Stimulated activated CD4-positive, alpha-beta T cell treated with anti-CD3 and anti-CD28 coated beads, Interleukin-15, amount 100 ng/mL, for 1 hour (primary cell): ENCODE measurements at places on chromosomes 13 and 19.

- DNase-seq: no peak
These were observed 138.2 kb downstream of the KCNRG start for GRCh38 chr13:50153401-50153800.

DNA sequence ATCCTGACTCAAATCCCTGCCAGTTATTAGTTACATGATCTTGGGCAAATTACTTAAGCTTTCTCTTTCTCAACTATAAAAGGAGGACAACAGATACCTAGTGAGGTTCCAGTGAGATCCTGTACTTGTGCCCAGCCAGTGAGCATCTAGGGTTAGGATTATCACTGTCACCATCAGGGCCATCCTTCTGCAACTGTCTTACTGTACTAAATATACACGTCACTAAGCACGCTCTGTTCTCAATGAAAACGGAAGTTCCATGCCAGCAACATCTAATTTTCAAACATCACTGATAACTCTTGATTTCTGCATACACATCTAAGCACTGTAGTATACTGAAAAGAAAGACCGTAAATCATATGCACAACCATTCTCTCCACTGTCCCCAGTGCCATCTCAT lies 70.0 kb downstream of the FOXO1 start:
- no peak for DNase-seq

DNA sequence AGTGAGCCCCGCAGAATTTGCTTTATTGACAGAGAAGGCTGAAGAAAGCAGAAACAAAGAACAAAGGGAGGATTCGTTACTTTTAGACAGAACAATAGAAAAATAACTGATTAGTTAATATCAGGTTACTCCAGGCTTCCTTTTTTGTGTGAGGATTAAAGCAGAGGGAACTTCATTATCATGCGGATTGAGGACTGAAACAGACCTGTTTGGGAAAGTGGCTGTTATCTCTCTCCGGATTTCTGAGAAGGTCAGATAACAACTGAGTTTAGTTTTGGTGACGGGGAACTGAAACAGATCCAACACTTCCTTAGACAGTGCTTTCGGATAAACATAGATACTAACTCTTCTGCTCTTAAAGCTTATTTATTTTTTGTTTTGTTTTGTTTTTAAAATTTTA lies 246.4 kb upstream of the ZNF507 start:
- no peak for DNase-seq

DNA sequence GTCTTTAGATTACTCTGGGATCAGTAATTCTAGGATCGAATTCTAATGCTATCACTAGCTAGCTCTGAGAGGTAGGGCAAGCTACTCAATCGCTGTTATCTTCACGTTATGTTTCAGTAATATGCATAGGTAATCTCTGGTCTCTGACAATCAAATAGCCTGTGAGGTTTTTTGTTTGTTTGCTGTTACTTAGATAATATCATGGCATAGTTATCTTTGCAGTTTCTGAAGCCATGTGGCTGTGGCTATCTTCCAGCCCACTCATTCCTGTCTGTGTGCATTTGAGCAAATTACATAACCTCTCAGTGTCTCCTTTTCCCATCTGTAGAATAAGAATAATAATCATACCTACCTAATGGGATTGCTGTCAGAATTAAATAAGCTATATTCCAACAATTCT lies 330.2 kb downstream of the PCDH9 start:
- DNase-seq: no peak

GRCh38 chr19:47020132-47020805 lies 632 bp downstream of the NPAS1 start:
- DNase-seq: no peak

DNA sequence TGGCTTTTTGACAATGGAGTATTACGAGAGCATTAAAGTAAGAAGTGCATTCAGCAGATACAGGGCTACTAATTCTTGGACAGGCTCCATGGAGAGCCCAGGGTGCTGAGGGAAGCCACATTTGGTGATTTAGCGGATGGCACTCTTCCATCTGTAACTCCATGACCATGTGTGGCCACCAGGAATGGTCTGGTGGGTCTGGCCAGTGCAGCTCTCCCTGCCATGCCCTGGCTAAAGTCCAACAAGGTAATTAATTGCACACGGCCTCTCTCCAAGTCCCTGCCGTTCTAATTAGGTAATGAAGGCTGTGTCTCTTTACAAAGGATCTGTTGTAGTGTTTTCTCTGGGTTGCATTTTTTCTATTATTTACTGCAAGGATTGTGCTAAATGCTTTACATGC lies 4.3 kb upstream of the ZFR2 start:
- no peak for DNase-seq

- DNase-seq: no peak
These were observed 19.9 kb downstream of the LRCH1 start for GRCh38 chr13:46572752-46573431.

DNA sequence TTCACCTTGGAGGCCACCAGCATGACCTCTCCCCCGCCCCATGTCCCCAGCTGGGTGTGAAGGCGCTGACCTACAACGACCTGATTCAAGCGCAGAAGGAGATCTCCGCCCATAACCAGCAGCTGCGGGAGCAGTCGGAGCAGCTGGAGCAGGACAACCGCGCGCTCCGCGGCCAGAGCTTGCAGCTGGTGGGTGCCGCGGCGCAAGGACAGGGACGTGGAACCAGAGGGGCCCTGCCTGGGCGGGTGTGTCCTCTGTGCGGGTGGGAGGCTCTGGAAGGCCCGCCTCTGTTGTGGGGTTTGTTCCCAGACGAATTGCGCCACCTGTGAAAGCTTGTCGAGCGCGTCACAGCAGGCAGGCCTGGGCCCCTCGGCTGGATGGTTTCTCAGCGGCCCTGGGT lies 22.3 kb downstream of the PLEKHJ1 start:
- no peak for DNase-seq

DNA sequence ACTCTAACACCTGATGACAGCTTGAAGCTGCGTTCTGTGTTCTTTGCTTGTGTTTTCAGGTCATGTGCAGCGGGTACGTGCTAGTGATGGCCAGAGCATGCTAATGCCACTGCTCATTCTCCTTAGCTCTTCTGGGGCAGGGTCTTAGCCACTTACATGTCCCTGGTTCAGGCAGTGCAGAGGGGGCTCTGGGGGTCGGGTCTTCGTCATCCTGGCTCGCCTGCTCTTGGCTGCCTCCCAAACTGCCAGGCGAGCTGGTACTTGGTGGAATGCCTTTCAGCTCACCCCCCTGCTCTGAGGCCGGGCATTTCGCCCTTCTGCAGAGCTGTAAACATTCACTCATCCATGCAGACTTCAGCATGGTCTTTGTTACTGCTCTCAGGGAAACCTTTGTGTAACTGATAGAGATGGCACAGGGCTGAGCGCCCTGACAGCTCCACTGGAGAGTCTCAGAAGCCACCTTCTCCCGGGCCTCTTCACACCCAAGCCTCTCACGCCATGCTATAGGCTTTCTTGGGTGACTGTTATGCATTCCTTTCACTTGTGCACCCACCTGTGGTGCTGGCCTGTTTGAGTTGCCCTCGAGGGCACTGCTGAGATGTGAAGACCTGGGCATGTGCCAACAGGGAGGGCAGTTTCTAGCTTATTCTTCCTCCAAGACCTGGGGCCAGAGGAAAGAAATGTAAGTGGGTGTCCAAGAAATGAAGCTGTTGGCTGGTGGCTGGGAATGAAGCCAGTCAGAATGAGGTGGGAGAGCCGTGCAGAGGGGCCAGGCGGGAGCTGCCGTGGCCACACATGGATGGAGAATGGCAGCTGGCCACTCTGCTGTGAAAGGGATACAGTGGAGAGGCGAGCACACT lies 24.4 kb downstream of the FAM124A start:
- DNase-seq: no peak

DNA sequence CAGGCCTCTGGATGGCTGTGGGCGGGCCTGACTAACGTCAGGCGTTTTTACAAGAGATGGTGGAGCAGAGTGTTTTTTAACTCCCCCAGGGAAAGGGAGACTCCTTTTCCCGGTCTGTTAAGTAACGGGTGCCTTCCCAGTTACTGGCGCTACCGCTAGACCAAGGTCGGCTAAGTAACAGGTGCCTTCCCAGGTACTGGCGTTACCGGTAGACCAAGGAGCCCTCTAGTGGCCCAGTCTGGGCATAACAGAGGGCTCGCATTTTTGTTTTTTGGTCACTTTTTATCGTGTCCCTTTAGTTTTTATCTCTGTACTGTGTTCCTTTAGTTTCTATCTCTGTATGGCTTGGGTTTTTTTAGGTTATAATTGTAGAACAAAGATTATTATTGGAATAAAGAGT lies 10.0 kb downstream of the ZNF383 start:
- DNase-seq: no peak

DNA sequence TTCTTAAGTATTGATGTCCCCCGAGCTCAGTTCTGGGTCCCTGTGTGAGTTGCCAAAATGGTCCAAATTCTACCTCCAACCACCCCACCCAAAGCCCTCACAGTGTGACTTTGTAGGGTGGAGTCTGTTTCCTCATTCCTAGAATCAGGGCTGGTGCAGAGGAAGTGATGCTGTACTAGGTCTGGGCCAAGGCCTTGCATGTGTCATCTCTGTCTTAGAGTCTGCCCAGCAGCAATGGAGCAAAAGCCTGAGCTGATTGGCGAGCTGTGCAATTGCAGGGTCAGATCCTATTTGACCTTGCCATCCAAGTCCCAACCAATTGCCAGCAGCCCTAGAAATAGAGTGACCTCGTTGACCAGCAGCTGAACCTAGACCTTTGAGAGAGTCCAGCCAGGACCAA lies 97.0 kb upstream of the ANKRD10 start:
- DNase-seq: no peak

DNA sequence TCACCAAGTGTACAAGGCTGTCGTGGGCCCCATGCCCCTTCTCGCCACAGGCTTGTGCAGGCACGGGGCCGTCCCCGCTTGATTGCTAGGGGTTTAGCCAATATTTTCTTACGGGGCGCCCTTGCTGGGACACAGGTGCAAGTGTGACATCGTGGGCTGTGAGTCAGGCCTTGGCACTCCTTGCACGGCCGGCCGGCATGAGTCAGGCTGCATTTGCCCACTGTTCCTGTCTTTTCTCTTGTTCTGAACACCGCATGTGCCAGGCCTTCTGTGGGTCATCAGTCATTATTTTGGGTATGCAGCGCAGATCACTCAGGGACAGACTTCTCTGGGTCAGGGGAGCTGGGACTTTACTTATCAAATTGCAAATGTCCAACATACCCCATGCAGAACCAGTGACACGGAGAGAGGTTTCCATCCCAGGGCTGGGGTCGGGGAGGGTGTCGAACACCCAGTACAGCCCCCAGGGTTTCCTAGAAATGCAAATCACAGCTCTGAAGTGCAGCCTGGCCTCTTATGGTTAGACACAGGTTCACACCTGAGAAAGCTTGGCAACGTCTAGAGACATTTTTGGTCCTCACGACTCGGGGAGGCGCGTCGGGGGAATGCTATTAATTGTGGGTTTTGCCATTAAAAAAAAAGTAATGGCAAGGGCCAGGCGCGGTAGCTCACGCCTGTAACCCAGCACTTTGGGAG lies 22.5 kb upstream of the KLF2 start:
- DNase-seq: no peak

GRCh38 chr13:33206425-33206824 lies 79.1 kb downstream of the STARD13 start:
- no peak for DNase-seq

- DNase-seq: no peak
These were observed 581 bp downstream of the CALR start for GRCh38 chr19:12938779-12939601.

GRCh38 chr13:25806264-25806974 lies 245.4 kb downstream of the SHISA2 start:
- no peak for DNase-seq

DNA sequence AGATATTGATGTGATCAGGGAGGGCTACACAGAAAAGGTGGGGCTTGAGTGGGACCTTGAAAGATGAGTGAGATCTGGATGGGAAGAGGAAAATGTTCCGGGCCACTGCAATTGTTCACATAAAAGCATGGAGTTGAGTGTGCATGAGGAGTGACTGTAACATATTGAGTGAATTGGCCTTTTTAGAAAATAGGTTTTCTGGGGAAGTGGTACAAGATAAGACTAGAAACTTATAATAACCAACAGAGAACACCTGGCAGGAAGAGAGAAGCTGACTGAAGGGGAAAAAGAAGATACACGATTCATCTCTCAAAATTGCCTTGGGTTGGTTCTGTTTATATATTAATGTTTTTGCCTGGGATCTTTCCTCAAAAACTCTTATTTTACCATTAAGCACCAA lies 32.2 kb downstream of the SLC10A2 start:
- no peak for DNase-seq

GRCh38 chr19:35352448-35353304 lies 5.0 kb downstream of the FFAR1 start:
- DNase-seq: peak; percentile 34

- DNase-seq: no peak
These were observed 2.4 kb downstream of the GADD45B start for GRCh38 chr19:2478278-2478755.

- DNase-seq: no peak
These were observed 92.2 kb downstream of the SLC7A1 start for GRCh38 chr13:29503041-29503837.

DNA sequence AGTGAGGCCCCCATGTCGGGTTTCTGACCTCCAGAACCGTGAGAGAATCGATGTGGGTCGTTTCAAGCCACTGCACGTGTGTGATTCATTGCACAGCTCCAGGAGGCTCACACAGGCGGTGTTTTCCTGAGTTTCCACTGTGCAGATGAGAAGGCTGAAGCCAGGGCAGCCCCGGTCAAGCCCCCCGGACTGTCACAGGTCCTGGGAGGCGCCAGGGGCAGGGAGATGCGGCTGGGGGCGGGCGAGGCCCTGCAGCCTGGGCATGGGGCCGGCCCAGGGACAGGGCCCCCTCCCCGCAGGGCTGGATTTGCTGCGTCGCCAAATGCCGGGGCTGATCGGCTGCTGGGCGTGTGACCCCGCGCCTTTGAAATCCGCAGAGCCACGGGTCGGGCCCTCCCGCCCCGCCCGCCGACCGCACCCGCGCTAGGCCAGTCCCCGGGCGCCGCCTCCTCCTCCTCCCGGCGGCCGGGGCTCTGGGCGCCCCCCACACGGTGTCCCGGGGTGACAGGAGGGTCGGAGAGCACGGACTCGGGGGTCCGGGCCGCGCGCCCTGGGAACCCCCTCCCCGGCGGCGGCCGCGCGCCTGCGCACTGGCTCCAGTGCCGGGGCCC lies 9.9 kb upstream of the MKNK2 start:
- DNase-seq: no peak

DNA sequence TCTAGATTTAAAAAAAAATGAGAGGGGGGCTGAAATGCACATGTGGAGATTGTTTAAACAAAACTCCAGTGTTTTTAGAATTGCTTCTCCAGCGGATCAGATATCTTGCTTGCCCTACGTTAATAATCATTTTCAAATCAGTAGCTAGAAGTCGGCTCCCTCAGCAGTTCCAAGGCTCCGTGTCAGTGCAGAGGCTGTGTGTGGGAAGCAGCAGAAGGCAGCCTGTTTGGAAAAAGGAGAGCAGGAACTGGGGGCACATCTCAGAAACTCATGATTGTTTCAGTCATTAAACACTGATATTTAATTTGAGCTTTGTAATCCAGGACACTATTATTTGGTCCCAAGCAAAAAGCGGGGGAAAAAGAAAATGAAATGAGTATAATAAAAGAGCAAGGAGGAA lies 50.9 kb downstream of the SOX21 start:
- no peak for DNase-seq
